ENCODE measurements at places on chromosomes 2 and 18.
A peak's percentile ranks its signal among the peaks of the same experiment; 100 is the strongest.

DNA sequence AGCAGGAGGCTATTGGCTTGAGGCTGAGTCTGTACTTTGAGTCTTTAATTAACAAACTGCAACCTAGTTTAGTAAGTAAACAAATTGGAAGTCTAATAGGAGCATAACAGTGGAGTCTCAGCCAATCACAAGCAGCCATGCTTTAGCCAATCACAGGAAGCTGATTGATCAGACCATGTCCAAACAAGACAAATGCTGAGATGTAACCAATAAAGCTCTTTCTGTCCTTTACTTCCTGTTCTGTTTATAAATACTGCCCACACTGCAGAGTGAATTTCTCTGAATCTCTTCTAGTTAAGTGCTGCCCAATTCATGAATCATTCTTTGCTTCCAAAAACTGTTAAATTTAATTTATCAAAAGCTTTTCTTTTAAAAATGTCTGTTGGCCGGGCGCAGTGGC lies 146.6 kb upstream of the DLX2 start:
- DNase-seq, result no peak

- DNase-seq, result no peak
Observed at GRCh38 chr18:29449424-29449823, 1272.5 kb upstream of the CDH2 start.

- no peak for DNase-seq
Observed at GRCh38 chr2:54676656-54677055, 46.8 kb upstream of the EML6 start.

DNA sequence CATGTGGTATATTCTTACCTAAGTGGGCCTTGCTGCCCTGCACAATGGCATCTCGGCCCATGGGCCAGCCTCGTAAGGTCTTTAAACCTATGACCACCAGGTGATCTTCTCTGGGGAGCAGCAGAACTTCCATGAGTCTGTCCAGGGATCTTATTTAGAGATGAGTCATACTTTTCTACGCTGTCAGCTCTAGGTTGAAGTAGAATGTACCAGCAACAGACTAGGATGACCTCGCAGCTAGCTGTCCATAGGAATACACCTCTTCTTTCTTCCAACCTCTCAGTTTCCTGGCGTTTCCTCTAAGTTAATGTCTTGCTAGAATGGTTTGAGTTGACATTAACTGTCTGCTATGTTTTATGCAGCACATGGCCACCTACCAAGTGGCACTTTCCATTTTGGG lies 15.6 kb upstream of the CXCR4 start:
- DNase-seq, result no peak

DNA sequence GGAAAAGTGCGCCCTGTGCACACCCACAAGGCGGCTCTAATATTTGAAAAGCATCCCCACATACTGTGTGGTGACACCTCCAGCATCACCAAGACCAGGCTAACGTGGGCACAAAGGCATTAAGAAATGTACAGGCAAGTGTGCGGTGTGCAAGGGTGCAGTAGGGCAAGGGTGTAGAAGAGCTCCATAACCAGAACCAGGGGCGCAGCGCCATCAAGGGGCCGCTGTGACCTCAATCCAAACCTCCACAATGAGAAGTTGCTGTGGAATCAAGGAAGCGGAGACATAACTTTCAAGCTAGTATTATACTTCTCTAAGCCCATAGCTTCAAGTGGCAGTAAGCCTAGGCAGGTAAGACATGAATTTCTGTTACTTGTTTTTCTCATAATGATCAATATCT lies 13.0 kb downstream of the L3MBTL4 start:
- DNase-seq, result no peak

DNA sequence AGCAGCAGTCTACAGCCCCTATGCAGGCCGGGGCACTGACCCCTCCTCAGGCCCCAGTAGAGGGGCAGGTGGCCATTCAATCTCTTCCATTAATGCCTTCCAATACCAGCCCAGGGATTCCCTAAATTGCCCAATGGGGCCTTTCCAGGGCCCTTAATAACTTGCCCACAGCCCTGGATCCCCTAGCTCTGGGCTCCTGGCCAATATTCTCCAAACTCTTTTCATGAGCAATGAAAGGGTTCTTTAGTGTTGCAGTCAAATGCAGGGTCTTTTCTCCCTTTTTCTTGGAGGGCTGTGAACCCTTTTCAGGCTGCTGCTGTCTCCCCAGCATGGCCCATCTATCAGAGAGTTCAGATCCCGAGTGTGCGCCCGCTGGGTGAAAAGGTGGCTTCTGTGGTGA lies 41.3 kb upstream of the SLC1A4 start:
- DNase-seq, result no peak

GRCh38 chr2:58120626-58121229 lies 74.1 kb downstream of the VRK2 start:
- DNase-seq, result no peak

DNA sequence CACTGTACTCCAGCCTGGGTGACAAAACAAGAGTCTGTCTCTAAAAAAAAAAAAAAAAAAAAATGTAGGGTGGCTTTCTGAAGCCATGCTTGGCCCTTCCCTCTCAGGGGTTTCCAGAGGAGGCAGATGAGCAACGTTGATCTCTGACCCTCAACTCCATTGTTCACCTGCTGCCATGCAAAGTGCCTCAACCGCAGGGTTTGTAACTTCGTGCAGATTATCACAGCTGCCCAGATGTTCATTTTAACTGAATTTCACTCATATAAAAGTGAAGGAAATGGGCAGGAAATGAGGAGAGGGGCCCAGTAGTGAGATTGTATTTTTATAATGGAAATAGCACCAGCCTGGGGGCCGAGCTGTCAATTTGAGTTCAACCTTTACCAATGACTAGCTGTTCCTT lies 14.9 kb upstream of the B3GNT2 start:
- no peak for DNase-seq

DNA sequence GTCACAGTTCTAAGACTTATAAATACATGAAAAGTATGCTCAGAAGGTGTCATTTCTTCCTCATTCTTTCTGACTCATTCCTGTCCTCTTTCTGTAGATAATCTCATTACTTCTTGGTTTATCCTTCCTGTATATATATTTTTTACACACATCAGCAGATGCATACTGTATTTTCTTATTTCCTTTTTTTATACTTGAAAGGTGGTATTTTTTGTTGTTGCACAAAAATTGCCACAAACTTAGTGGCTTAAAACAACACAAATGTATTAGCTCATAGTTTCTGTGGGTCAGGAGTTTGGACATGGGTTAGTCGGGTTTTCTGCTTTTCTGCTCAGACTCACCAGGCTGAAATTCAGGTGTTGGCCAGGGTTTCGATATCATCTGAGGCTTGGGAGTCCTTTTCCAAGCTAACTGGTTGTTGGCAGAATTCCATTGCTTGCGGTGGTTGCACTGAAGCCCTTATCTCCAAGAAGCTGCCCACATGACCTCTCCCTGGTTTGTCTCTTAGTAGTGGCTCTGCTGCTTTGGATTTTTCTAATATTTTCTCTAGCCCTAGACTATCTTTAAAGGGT lies 162.6 kb downstream of the FMNL2 start:
- no peak for DNase-seq

GRCh38 chr18:58195278-58195765 lies 151.3 kb downstream of the NEDD4L start:
- DNase-seq, result peak; percentile 34

DNA sequence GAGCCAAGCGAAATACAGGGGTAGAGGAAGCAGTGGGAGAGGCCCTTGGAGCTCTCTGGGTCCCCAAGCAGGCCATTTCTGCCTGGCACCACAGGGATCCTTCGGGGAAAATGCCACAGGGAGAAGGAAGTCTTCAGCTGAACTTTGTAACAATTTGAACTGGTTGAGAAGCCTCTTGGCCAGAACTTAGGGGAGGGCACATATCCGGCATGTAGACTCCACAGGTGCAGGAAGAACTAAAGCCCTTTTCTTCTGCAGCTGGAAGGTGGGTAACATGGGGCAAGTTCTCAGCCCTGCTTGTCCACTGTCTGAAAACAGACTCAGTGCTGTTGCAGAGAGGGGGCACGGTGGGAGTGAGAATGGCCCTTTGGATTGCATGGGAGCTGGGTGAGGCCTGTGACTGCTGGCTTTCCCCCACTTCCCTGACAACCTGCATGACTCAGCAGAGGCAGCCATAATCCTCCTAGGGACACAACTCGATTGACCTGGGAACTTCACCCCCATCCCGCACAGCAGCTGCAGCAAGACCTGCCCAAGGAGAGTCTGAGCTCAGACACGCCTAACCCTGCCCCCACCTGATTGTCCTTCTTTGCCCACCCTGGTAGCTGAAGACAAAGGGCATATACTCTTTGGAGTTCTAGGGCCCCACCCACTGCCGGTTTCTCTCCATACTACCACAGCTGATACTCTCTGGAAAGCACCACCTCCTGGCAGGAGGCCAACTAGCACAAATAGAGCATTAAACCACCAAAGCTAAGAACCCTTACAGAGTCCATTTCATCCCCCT lies 101.6 kb upstream of the FAM136A start:
- DNase-seq, result no peak

- no peak for DNase-seq
Observed at GRCh38 chr2:215486291-215487001, 50.6 kb upstream of the FN1 start.

GRCh38 chr2:239341840-239342239 lies 59.0 kb downstream of the HDAC4 start:
- no peak for DNase-seq

DNA sequence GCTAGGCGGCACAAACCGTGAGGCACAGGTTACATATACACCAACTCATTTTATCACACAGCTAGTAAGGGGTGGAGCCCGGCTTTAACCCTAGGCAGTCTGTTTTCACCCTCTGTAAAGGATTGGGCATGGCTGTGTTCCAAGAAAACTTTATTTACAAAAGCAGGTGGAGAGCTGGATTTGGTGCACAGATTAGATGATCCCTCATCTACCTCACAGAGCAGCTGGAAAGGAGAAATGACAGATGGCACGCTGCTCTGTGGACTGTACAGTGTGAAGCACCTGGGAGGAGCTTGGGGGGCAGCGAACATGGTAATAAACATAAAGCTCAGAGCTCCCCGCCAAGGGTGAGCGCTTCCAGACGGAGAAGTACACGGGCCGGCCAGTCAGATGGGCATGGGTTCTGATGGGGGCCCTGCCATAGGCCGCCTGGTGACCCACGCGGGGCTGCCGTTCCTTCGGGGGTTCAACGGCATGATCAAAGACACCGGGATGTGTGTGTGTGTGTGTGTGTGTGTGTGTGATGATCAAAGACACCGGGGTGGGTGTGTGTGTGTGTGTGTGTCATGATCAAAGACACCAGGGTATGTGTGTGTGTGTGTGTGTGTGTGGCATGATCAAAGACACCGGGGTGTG lies 862 bp upstream of the TMEM177 start:
- no peak for DNase-seq

- DNase-seq, result no peak
Observed at GRCh38 chr2:74671479-74671878, 17.4 kb downstream of the SEMA4F start.

- DNase-seq, result no peak
Observed at GRCh38 chr2:12697617-12698016, 19.1 kb upstream of the TRIB2 start.

DNA sequence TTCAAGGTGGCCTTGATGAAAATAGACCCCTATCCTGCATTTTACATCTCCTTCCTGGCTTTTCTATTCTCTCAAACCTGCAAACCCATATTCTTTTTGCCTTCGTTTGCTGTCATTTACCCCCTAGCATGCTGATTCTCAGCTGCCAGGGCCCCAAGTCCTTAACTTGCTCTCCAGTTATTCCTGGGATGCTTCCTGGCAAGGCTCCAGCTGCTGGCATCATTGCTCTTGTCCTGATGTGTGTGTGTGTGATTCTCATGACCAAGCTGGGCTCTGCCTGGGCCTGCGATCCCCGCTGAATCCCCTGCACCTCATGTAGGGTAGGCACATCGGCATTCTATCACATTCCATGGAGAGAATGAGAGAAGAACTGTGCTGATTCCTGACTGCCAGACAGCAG lies 11.9 kb downstream of the NPAS2 start:
- no peak for DNase-seq

DNA sequence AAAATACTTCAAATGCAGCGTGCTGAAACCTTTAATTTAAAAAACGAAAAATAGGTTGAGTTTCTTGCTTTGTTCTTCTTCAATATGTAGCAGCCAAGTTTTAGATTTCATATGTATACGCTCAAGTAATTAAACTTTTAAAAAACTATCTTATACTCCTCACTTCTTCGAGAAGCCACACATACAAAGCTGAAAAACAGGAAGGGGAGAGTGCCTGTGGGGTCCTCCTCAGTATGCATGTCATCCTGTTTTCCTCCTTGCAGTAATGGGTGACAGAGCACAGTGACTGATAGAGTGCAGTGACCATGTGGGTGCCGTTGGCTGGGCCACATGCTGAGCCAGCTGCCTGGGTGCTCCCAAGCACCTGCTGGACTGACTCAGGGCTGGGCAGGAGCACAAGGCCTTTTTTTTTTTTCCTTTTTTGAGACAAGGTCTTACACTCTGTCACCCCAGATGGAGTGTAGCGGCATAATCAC lies 33.3 kb downstream of the UXS1 start:
- peak; percentile 47 for DNase-seq

DNA sequence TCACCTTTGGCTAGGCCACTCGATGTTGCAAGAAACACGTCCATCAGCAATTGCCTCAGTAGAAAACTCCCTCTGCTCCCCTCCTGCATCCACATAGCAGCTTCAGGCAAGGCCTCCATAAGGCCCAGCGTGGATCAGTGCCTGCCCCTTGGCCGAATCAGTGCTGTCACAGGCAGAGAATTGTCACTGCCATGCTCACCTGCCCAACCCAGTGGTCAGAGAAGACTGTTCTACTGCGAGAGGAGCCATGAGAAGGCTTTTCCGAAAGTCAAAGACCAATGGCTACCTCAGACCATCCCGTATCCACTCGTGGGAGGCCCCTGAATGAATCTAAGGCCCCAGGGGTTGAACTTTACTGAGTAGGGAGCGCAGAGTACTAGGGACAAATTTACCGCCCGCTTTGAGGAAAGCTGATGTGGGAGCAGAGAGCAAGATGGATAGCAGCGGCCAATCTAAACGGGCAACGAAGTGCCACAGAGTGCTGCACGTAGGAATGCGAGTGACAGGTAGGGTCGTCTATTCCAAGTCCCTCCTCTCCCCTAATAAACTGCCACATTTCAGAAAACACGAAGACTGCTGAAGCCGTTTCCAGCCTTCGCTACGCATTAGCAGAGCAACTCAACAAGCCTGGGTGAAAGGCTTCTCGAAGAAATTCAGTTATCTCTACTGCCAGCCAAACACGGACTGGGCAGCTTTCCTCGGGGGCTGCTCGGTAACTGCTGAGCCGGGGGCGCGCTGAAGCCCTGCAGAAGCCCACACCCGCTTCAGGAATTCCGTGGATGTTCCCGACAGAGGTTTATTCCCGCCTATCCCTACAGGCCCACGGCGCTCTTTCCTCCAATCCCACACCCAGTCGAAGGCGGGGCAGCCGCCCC lies 968 bp upstream of the RALBP1 start:
- DNase-seq, result no peak

- DNase-seq, result no peak
Observed at GRCh38 chr2:178195390-178196166, 1.3 kb downstream of the OSBPL6 start.

- DNase-seq, result no peak
Observed at GRCh38 chr2:201816657-201817575, 10.6 kb downstream of the CDK15 start.

All from stimulated activated CD8-positive, alpha-beta memory T cell treated with anti-CD3 and anti-CD28 coated beads, Interleukin-4, amount 100 ng/mL, for 48 hours (primary cell).